LoVo (cell line): ENCODE measurements at places on chromosomes 2 and 18.

DNA sequence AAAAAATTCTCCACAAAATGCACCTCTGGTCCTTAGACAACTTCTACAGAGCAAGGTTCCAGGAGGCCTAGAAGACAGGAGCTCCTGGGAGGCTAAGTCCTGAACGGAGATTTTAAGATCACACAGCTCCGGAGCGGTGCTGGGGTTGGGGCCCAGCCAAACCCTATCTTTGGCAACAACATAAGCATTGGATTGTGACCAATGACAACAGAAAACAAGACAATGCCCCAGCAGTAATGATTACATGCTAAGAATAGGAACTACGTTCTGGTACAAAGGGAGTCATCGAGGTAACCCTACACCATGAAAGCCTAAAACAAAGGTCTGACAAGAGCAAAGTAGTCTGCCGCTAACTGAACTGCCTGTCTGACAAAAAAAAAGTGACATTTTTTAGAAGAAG is 171.2 kb downstream of the CMPK2 start:
- DNase-seq, result no peak

GRCh38 chr2:20698916-20699613 is 32.1 kb downstream of the GDF7 start:
- DNase-seq, result no peak

- DNase-seq, result peak; percentile 10
These were observed 367.7 kb upstream of the NETO1 start for GRCh38 chr18:73235491-73235890.

GRCh38 chr2:120685066-120685973 is 50.3 kb upstream of the GLI2 start:
- no peak for DNase-seq

GRCh38 chr2:75582840-75583239 is 22.1 kb upstream of the EVA1A start:
- DNase-seq, result no peak

GRCh38 chr2:109422071-109422757 is 191.6 kb downstream of the SEPTIN10 start:
- DNase-seq, result no peak

GRCh38 chr2:177646791-177647190 is 254.2 kb downstream of the AGPS start:
- no peak for DNase-seq
